ENCODE measurements at places on chromosomes 4 and X.

- DNase-seq: no peak
Measured at GRCh38 chrX:117680286-117680685, 436.3 kb downstream of the KLHL13 start.

GRCh38 chr4:147901388-147901787 lies 169.5 kb downstream of the ARHGAP10 start:
- peak; percentile 34 for DNase-seq

DNA sequence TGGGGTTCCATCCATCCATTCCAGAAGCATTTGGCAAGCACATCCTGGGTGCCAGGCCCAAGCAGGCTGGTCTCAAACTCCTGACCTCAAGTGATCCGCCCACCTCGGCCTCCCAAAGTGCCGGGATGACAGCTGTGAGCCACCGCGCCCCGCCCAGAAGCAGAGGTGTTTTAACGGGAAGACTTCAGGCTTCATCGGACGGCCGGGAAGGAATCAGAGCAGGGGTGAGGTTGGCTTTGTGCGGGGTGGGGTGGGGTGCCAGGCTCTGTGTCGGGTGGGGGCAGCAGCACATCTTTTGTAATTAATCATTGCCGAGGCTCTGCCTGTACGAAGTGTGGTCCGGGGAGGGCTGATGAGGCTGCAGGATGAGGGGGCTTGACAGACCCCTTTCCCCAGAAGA lies 5.1 kb upstream of the SLC25A6 start:
- no peak for DNase-seq

GRCh38 chrX:44778254-44778653 lies 65.6 kb upstream of the DUSP21 start:
- DNase-seq: no peak

GRCh38 chrX:130119312-130119898 lies 9.1 kb upstream of the ELF4 start:
- no peak for DNase-seq

- peak; percentile 62 for DNase-seq
Measured at GRCh38 chr4:156568041-156568440, 403.6 kb downstream of the PDGFC start.

DNA sequence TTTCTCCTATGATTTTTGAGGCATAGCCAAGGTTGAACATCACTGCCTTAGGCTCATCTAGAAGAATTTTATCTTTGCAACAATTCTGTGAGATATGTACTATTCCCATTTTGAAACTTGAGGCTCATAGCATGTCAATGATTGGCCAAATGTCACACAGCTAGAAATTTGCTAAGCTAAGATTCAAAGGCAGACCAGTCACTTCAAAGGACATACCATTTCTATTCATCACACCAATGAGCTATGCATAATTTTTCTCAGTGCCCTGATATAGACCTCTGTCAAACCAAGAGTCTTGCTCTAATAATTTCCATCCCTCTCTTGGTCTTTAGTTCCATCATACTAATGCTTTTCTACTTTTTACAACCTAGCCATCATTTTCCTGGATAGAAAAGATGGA lies 27.6 kb upstream of the SERTM2 start:
- no peak for DNase-seq

DNA sequence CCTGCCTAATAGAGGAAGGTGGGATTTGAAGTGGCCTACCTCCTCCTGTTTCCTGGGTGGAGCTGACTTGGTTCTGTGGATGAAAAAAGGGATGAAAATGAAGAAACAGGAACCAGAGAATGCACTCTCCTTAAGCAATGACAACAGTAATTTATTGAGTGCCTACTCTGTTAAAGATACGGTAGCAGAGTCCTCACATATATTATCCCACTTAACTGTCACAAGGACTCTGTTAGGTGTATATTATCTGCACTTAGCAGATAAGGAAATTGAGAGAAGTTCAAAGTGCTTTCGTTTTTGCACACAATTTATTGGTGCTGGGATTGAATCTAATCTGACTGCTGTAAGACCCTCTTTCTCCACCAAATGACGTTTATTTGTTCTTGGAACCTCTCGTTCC lies 301.2 kb downstream of the PACRGL start:
- no peak for DNase-seq

GRCh38 chr4:139955600-139955999 lies 198.4 kb downstream of the MAML3 start:
- DNase-seq: no peak

DNA sequence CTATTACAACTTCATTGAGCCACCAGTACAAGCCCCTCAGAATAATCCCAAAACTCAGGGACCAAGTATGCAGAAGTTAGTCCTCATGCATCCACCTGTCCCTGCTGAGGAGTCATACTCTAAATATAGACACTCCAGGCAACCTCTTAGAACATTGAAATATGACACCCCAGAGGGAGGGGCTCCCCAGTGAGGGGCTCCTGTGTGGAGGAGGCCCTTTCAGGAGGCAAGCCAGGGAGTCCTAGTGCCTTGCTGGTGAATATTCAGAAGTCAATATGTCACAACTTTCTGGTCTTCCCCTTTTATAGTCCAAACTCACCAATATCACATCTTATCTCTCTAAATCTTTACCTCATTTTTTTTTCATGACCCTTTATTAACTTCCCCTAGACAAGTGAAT lies 1.6 kb upstream of the ARMCX6 start:
- DNase-seq: peak; percentile 17

GRCh38 chr4:136113921-136114320 lies 1418.4 kb downstream of the PCDH18 start:
- DNase-seq: no peak

GRCh38 chrX:38848671-38849455 lies 47.6 kb downstream of the MID1IP1 start:
- DNase-seq: no peak

DNA sequence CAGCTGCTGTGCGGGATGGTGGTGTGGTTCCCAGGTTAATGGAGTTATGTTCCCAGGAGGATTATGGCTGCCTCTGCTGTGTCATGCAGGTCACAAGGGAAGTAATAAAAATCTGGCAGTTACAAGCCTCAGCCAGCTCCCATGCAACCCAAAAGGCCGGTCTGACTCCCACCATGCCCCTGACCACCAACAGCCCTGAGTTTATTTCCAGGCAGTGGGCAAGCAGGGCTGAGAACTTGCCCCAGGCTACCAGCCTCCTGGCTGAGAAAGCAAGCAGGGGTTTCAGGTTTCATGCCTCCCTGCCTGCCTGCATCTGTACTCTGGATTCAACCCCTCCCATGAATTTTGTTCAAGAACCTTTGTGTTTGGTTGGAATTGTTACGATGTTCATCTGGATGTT lies 732.7 kb upstream of the POU3F4 start:
- no peak for DNase-seq

Measured in fibroblast of skin of right biceps (primary cell).